ENCODE measurements at places on chromosomes 5 and 9.

- DNase-seq, result no peak
Measured at GRCh38 chr9:93978551-93978950, 23.4 kb upstream of the BARX1 start.

GRCh38 chr5:20231040-20231439 is 243.0 kb upstream of the CDH18 start:
- no peak for DNase-seq

GRCh38 chr5:9356351-9356825 is 189.5 kb downstream of the SEMA5A start:
- DNase-seq, result no peak

DNA sequence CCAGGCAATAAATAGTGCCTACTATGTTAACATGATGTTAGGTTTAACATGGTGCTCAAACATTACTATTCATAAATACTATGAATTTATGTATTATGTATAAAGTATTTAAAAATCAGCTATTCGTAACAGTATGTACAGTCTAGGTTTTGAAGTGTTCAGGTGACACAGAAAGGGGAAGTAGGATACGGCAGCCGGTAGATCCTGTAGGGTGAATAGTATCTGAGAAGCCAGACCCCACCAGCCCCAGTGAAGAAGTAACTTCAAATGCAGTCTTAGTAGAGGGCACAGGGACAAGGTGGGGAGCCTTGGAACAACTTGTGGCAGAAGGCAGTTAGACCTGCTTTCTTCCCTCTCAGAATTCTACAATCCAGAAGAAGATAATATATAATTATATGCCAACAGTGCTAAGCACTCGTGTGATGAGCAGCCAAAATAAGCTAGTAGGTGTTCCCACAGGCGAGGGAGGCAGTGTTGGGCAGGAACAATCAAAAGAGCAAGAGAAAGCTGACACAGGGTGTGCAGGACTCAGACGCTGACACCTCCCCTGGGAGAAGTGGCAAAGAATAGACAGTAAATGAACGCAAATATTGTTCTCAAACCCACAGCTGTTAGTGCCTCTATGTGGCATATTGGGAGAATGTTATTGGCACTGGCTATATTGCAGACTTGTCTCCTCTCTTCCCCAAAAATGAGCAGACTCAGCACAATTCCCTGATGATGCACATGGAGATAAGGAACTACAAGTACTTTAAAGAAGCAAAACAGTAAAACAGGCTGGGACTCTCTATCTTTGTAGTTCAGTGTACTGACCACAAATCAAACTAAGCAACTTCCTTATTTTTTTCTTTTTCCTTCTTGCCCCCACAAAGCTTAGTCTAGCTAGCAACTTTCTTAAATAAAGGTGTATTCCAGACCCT is 4.6 kb downstream of the ZNF367 start:
- peak; percentile 43 for DNase-seq

- DNase-seq, result no peak
Measured at GRCh38 chr5:113866763-113867162, 353.3 kb downstream of the YTHDC2 start.

DNA sequence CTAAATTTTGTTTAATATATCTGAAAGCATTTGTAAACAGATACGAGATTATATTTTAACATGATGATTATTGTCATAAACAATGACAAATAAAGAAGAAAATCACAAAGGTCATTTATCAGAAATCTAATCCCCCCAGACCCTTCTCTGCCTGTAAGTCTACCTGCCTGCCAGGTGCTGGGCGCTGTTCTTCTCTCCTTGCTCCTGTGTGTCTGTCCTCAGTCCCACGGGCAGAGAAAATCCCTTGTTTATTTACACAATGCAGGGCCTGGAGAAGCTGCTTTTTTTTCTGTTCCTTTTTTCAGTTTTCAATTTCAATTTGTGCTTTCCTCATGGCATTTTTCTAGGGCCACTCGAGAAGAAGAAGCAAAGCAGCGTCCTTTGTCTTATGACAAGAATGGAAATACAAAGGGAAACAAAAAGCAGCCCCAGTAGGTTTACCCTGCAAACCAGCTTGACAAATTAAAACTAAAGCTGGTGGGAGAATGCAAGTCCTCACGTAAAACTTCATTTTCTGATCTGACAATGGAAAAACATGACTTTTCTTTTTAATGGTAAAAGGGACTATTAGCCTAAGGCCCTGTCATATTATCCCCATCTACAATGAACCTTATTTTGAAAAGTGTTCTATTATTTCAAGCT is 282.4 kb upstream of the KLF9 start:
- DNase-seq, result no peak

GRCh38 chr9:72805238-72805637 is 147.6 kb downstream of the ALDH1A1 start:
- no peak for DNase-seq

- DNase-seq, result peak; percentile 51
Measured at GRCh38 chr5:179265514-179266290, 79.6 kb downstream of the ADAMTS2 start.

DNA sequence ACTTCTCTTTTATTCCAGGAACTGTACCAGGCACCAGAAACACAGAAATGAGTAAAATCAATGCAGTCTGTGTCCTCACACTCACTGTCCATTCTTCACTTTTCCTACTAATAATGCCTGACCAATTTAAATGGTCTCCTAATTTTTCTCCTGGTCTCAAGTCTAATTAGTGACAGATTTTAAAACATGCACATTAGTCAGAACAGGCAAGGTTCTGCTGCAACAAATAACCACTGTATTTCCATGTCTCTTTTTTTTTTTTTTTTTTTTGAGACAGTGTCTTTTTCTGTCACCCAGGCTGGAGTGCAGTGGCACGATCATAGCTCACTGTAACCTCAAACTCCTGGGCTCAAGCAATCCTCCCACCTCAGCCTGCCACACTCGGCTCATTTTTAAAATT is 99.6 kb downstream of the CEMIP2 start:
- DNase-seq, result no peak

DNA sequence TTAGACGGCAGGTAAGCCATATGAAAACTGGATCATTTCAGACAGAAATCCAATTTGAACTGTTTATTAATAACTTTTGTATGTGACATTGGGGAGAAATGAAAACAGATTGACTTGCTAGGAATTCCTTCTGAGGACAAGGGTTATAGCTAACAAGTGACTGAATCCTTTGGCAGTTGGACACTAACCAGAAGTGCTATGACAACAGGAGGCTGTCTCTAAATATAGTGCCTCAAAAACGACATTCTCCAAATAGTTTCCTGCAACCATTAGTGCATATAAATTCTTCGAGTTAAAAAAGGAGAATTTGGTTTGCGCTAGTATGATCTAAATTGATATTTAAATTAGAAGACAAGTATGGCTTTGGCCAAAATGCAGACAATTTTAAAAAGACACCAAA is 338.6 kb downstream of the PTPRD start:
- no peak for DNase-seq

DNA sequence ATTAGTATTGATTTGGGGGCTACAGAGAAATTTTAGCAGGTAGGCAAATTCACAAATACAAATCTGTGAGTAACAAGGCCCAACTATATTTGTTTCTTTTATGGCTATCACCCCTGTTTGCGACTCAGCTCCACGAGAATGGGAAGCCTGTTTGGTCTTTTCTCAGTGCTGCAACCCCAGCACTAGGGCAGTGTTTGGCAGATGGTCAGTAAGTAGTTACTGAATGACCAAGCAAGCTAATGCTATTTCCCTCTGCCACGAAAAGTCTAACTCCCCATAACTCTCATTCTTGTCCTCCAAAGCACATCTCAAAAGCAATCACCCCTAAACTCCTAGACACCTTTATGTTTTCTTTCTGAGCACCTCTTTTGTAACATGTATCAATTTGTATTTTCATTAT is 245.6 kb downstream of the DNAH5 start:
- no peak for DNase-seq

- DNase-seq, result no peak
Measured at GRCh38 chr9:137319739-137320551, 17.9 kb upstream of the NRARP start.

DNA sequence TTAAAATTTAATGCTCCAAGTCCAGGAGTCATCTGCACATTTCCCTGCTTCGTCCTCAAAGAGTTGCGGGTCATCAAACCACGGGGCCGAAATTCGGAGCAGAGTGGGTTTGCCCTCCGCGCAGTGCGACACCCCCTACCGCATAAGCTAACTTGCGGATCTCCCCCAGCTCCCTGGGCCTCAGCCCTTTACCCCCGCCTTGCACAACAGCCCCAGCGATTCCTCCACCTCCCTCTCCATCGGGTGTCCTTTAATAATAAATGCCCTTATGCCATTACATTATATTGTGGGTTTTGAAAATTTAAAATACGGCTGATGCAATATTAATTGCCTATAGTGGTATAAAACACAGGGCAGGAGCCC is 3.9 kb downstream of the POU4F3 start:
- no peak for DNase-seq

GRCh38 chr5:43389679-43390329 is 22.4 kb downstream of the CCL28 start:
- peak; percentile 55 for DNase-seq

DNA sequence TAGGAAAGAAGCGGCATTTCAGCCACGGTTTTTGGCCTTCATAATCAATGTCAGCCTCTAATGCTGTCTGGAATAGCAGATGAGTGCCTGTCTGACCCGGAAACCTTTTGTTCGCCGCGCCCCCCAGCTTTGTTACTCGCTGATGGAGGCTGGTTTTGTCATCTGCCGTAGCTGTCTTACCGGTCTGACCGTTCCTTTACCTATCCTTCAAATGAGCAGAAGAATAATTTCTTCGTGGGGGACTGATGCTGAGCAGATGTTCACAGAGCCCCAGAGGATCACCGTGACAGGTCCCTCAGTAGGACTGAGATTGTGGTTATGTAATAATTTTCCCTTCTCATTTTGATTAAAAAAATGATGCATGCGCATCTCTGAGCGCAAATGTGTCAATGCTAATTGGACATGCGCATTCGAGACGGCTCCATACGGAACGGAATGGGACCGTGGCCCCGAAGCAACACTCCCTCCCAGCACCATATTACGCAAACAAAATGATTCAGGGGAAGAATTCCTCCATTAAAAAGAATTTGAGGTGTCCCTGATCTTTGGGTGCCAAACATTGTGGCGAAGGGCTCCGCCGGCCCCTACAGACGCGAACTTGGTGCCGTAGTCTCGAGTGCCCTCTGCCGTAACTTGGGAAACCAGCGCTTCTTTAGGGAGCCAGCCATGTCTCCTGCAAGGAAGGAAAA is 27.6 kb downstream of the TLX3 start:
- peak; percentile 45 for DNase-seq

GRCh38 chr9:110282739-110283081 is 26.4 kb upstream of the TXN start:
- DNase-seq, result no peak

DNA sequence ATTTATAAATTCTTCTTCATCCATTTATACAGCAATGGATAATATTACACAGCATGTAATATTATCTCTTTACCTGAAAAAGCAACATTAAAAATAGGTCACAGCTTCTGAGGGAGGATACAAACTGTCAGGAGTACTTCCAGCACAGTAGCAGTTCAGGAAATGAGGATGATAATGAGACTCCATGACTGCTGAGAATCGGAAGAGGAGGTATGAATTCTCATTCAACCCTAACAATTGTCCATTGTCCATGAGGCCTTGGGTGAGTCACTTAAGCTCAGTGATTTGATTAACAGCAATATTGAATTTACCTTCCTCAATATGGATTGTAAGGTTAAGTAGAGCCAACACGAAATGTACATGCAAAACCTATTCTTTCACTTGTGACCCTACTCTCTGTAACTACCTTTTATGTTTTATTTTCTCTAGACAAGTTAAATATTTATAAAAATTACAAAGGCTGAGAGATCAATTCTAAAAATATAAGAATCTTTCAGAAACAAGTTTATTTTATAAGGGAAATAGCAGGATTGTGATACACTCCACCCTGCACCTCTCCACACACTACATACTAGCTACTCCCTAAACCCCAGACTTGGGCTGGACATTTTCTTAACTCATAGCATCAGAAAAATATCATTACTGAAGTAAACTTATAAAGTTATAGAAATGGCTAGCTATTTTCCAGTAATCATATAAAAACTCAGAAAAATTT is 159.1 kb upstream of the ACOT12 start:
- no peak for DNase-seq

DNA sequence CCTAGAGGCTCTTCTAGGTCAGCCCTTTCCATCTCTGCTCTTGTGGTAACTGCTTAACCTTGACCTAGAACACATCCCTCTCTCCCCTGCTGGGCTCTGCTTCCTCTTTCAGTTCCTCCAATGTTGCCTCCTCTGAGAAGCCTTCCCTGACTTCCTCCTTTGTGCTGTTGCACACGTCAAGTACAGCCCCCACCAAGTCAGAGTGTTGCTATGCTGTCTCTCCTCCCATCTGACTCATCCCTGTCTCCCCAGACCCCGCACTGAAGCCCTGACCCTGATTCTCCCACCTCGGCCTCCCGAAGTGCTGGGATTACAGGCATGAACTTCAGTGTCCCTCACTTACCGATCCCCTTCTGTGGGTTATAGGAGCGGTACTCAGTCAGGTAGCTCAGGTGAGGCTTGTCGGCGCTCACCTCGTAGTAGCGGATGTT is 10.4 kb upstream of the TRIM14 start:
- DNase-seq, result no peak

GRCh38 chr9:11086561-11086960 is 473.8 kb upstream of the PTPRD start:
- no peak for DNase-seq

- no peak for DNase-seq
Measured at GRCh38 chr9:108469654-108470053, 386.1 kb downstream of the ACTL7B start.

DNA sequence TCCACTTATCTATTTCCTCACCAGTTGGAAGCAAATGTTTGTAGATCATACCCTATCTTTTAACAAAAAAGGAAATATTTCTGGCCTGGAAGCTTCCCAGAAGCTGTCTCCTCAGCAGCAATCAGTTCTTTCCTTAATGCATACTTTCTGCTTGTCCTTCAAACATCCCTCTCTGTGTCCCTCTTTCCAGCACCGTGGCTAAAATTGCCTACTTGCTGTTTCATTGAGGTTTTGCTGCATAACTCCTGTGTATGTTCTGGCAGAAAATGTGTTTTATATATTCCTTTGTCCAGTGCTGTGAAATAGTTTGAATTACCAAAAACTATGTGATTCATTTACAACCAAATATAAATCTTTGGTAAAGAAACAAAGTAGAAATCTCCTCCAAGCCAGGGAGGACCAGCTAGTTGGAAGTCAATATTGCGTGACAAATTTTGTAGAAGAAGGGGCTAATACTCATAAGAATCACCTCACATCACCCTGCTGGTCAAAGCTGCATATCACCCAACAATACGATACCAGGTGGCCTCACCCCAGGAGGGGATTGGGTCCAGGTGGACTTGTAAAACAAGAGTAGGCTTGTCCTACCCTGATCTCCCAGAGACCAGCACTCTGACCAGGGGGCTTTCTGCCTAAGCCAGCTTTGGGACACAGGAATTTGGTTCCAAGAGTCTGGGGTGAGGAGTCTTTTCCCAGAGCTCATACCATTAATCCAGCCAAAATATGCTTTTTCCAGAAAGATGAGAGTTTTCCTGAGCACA is 198.4 kb upstream of the SNX2 start:
- DNase-seq, result no peak

GRCh38 chr5:177519463-177520235 is 2.9 kb upstream of the DDX41 start:
- no peak for DNase-seq

- no peak for DNase-seq
Measured at GRCh38 chr9:12838546-12838945, 63.7 kb downstream of the LURAP1L start.

GRCh38 chr5:94072116-94072515 is 330.7 kb upstream of the POU5F2 start:
- DNase-seq, result no peak
